ENCODE measurements at places on chromosomes 5 and 9. TPM values are rescaled to one million over a fixed set of nuclear protein-coding genes. Genes with fewer than 3 reads are reported as not detected.

ADAMTS6 gene
- total RNA-seq: 3.4 TPM

RELL2 gene
- 2.5 TPM for total RNA-seq

FCN2 gene
- not detected for total RNA-seq

FKBP15 gene
- total RNA-seq: 45.5 TPM

SCGB3A2 gene
- not detected for total RNA-seq

AMACR gene
- 5.7 TPM for total RNA-seq

CRHBP gene
- total RNA-seq: 1.7 TPM

MGAT1 gene
- 98.8 TPM for total RNA-seq

SPINK6 gene
- not detected for total RNA-seq

ESM1 gene
- 3.8 TPM for total RNA-seq

SLC27A6 gene
- total RNA-seq: 33.5 TPM

FGD3 gene
- total RNA-seq: 11.2 TPM

SOX30 gene
- 0.48 TPM for total RNA-seq

KCTD16 gene
- 0.02 TPM for total RNA-seq

CCDC180 gene
- total RNA-seq: 4.1 TPM

ALDH1A1 gene
- total RNA-seq: 15.3 TPM

MRRF gene
- 39.3 TPM for total RNA-seq

ANKRD34B gene
- total RNA-seq: 0.09 TPM

SHISAL2B gene
- total RNA-seq: not detected

FST gene
- total RNA-seq: 4.8 TPM

KIF4B gene
- total RNA-seq: not detected

UQCRQ gene
- 992 TPM for total RNA-seq

DND1 gene
- 0.52 TPM for total RNA-seq

ZBTB26 gene
- 2.5 TPM for total RNA-seq

LCN12 gene
- total RNA-seq: 6.4 TPM

RNF183 gene
- not detected for total RNA-seq

ADRA1B gene
- 3.7 TPM for total RNA-seq

C9orf153 gene
- not detected for total RNA-seq

Data from heart left ventricle (tissue), 16 donors.